ENCODE measurements at places on chromosomes 6 and 20.

- DNase-seq: no peak
Measured at GRCh38 chr6:116323863-116324262, 44.1 kb upstream of the TSPYL1 start.

- DNase-seq: no peak
Measured at GRCh38 chr6:89932245-89932802, 38.1 kb downstream of the GJA10 start.

DNA sequence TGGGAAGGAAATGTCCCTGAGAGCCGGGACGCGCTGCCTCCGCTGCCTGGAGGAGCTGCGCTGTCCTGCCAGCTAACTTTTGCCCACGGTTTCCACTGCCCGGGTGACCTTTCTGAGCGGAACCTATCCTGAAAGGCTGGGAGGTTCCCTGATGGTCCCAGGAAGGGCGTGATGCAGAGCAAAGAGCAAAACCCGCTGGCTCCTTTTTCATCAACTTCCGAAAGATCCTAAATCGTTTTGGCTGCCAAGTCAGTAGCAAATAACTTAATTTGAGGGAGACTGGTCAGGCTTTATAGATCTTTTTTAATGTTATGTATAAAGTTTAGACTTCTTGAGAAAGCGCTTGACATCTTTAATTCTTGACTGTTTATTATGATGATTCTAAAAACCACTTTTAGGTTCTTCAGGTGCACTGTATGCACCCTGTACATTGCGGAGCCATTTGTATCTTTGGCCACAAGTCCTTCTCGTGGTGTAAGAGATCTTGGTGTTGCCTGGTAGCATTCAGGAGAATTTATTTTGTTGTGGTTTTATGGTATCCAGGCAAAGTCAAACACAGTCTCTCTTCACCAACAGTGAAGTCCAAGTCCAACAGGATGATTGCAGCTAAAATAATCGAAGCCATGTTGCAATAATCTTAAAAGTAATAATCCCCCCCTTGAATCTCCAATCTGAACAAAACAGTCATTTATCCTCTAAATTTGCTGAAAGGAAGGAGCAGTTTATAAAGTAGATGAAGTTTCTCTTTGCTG lies at the start of gene SYNE1:
TSS of gene SYNE1 (minus strand) at position 67 of the 752 bp plus-strand sequence. CDS start 9,031 bp downstream, outside the sequence.
- DNase-seq: no peak

- DNase-seq: no peak
Measured at GRCh38 chr20:54062812-54063280, 7.5 kb downstream of the BCAS1 start.

DNA sequence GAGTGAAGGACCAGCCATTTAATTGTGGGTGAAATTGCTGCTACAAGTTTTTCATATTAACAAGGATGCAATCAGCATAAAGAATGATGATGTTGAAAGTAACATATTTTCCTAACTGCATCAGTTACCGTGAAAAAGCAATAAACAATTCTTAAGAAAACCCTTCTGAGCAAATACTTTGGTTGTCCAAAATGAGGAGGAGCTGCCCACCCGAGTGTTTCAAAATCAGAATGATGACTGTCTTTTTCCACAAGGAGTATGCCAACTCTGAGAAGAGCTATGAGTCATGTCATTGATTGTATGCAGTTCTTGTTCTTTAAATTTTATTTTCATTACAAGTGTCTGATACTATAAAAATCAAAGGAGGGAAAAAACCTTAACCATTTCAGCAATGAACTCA lies 470.5 kb downstream of the COL12A1 start:
- DNase-seq: no peak

DNA sequence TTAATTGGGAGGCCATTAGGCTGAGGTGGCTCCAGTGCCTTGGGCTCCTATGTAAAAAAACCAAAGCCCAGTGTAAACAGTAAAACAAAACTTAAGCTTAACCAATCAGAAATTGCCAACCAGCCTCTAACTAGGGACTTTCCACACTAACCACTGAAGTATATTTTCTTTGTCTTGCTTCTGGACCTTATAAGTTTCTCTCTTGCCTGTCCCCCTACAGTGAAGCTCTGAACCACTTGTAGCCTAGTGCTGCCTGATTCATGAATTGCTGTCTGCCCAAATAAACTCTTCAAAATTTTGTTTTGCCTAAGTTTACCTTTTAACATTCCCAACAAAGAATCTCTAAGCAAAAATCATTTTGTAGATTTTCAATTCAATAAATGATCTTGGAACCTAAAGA lies 28.2 kb downstream of the POPDC3 start:
- no peak for DNase-seq

All from thoracic aorta (tissue), 2 donors.